ENCODE measurements at places on chromosomes 5 and 9.

GRCh38 chr9:99361817-99362216 lies 139.7 kb downstream of the SEC61B start:
- DNase-seq: no peak

GRCh38 chr5:77066184-77066583 lies 20.9 kb downstream of the ZBED3 start:
- no peak for DNase-seq

- DNase-seq: no peak
Observed at GRCh38 chr5:72070529-72070928, 36.7 kb upstream of the MAP1B start.

DNA sequence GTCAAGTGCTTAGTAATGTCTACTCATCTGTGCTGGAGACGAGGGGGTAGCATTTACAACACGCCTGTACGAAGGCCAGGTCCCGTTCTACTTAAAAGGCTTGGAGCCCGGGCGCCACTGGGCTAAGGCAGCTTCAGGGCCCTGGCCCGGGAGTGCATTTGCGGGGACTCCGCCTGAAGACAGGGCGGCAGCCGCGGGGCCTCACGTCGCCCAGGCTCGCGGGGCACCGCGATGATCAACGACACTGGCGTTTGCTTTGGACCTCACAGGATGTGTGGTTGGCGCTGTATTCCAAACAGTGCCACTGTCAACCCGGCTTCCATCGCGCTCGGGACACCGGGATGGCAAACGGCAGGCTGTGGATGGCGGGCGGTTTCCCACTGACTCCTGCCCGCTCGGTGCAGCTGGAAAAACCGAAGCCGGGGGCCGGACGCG lies 1.1 kb upstream of the TENT4A start:
- DNase-seq: peak; percentile 60

- DNase-seq: no peak
Observed at GRCh38 chr5:110618941-110619340, 107.5 kb downstream of the TMEM232 start.

- DNase-seq: no peak
Observed at GRCh38 chr9:6538666-6539071, 106.9 kb downstream of the GLDC start.

GRCh38 chr5:97165726-97166125 lies 17.3 kb downstream of the RIOK2 start:
- DNase-seq: no peak

DNA sequence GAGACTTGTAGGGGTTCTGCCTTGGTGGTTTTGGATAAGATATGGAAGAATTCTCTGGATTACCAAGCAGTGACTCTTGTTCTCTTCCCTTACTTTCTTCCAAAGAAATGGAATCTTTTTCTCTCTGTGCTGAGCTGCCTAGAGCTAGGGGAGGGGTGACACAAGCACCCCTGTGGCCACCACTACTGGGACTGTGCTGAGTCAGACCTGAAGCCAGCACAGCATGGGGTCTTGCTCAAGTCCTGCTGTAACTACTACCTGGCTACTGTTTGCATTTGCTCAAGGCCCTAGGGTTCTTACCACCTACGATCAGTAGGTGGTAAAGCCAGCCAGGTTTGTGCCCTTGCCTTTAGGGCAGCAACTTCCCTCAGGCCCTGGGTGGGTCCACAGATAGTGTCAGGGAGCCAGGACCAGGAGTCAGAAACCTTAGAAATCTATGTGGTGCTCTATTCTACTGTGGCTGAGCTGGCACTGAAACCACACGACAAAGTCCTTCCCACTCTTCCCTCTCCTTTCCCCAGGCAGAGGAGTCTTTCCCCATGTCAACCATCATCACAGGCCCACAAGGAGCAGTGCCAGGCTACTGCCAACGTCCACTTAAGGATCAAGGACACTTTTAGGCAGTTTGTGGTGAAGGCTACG lies 53.8 kb downstream of the SREK1 start:
- DNase-seq: no peak

GRCh38 chr5:159712672-159713071 lies 203.6 kb upstream of the ADRA1B start:
- no peak for DNase-seq

- no peak for DNase-seq
Observed at GRCh38 chr5:79418276-79418675, 95.7 kb downstream of the HOMER1 start.

- DNase-seq: no peak
Observed at GRCh38 chr9:77935974-77936373, 95.6 kb downstream of the GNAQ start.

- no peak for DNase-seq
Observed at GRCh38 chr9:100126423-100126822, 27.4 kb downstream of the INVS start.

DNA sequence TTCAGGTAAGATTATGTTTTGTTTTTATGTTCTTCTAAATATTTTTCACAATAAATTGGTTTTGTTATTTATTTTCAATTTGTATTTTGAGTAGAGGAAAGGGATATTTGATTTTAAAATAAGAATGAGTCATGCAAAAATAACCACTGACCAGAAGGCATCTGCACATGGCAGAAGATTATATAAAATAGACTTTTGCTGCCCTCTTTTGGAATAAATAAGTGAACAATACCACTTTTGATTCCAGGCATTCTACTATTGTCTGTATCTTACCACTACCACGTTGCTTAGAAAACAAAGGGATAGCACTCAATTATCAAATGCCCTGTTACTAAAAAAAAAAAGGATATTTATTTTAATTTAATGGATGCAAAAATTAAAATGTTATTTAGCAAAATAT lies 227.3 kb upstream of the ITGA1 start:
- DNase-seq: no peak

DNA sequence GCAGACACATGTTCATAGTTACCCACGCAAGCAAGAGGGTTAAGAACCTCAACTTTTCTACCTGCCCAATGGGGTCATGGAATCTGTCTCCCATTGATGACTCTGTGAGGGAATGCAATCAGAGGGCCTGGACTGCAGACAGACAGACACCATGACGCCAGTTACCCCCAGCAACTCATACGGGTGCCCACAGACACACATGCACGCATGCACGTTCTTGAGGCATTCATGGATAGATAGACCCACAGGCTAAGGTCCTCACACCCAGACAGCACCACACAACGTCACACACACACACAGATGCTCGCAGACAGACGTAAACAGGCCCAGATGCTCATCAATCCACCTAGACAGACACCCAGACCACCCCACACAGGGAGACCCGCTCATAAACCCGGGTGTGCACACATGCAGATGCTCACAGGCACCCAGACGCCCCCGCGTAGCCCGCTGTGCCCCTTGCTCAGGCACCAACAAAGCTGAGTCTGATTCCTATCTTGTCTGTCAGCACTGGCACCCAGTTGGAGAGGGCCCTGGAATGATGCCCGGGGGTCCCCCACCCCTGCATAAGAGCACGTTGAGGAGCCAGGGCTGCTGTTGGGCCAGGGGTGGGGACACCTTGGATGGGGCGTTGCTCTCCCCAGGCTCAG lies 23.6 kb downstream of the LHX2 start:
- no peak for DNase-seq

- DNase-seq: peak; percentile 62
Observed at GRCh38 chr5:157511651-157512644, 51.9 kb downstream of the NIPAL4 start.

DNA sequence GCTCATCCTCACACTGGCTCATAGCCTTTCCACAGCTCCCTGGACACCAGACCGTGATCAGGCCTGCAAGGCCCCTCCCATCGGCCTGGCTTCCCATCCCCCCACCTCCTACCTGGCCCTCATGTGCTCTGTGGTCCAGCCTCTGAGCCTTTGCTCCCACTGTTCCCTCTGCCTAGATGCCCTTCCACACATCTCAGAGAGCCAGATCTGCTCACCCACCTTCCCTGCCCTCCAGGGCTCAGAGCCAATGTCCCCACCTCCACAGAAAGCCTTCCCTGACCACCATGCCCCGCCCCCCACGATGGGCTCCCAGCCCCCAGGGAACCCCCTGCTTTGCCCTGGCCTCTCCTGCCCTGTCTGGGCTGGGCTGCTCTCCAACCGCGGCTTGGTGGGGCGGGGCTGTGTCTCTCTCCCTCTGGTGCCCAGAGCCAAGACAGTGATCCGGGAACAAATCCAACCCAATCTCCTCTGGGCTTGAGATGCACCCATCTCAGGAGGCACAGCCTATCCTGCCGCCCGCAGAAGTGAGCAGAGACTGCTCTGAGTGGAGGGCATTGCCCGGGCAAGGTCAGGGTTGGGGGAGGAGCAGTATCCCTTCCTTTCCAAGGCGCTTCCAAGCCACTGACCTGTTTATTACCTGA lies 1.6 kb downstream of the NINJ1 start:
- no peak for DNase-seq

DNA sequence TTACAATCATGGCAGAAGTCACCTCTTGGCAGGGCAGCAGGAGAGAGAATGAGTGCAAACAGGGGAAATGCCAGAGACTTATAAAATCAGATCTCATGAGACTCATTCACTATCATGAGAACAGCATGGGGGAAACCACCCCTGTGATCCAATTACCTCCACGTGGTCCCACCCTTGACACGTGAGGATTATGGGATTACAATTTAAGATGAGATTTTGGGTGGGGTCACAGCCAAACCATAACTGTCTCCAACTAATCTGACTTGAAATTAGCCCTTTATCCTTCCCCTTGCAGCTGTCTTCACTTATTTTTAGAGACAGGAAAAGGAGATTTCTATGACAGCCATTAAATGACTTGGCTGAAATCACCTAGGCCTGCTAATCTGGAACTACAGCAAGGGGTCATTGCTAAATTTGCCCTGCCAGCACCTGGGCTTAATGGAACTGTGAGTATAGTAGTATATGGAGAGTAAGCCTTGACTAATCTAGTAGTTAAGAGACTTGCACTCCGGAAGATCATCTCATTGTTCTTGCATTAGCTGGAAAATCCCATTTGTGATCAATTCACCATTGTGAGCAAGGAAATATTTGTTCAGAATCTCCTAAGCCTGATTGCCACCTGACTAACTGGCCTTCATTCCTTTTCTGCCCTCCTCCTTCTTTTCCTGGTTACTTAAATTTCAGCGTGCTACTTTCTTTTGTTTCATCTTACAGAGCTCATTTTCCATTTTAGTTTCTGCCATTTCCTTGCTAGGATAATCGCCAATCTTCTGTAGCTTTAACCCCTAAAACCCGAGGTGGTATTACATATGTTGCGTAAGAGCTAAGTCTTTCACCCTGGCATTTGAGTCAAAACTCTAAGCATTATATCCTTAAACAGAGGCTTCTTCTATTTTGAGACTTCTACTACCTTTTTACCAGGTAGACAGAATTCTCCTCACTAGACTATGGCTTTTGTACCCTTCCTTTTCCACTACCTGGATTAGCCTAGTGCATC lies 65.3 kb upstream of the RUSC2 start:
- no peak for DNase-seq

- no peak for DNase-seq
Observed at GRCh38 chr9:74979844-74980243, 27.1 kb upstream of the C9orf40 start.

DNA sequence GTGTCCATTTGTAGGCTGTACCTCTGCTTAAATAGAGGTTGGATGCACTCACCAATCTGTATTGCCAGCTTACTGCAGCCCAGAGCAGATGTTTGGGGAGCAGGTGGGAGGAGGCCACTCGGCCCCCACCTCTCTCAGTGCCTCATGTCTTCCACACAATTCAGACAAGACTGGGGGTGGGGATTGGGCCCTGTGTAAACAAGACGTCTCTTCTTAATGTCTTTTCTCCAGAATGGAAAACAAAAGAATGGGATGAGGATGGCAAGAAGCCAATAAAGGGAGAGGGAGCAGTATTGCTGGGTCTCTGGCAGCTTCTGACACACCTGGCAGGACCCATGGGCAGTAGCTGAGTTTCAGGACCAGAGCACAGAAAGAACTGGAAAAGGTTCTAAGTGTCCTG lies 64.9 kb downstream of the SIL1 start:
- DNase-seq: no peak

DNA sequence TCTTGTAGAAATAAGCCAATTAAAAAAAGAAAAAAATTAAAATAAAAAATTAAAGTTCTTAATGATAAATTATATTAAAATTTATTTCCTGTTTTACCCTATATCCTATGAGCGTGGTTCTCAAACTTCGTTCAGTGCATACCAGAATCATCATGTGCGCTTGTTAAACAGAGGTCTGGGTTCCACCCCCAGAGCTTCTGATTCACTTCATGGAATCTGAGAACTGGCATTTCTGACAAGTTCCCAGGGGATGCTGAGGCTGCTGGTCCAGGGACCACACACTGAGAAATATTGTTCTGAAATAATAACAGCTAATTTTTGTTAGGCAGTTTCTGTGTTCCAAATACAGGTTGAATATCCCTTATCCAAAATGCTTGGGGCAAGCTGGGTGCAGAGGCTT lies 79.3 kb downstream of the TMC1 start:
- DNase-seq: no peak

- no peak for DNase-seq
Observed at GRCh38 chr9:95157481-95158151, 159.9 kb downstream of the FANCC start.

GRCh38 chr9:130912932-130913598 lies 16.5 kb upstream of the QRFP start:
- DNase-seq: no peak

- no peak for DNase-seq
Observed at GRCh38 chr5:66074901-66075300, 69.2 kb upstream of the SREK1 start.

- no peak for DNase-seq
Observed at GRCh38 chr9:29126783-29127182, 1553.5 kb upstream of the C9orf72 start.

GRCh38 chr9:130451509-130452388 lies 7.0 kb downstream of the ASS1 start:
- DNase-seq: peak; percentile 66

GRCh38 chr9:94757158-94757557 lies 30.7 kb downstream of the AOPEP start:
- DNase-seq: no peak

DNA sequence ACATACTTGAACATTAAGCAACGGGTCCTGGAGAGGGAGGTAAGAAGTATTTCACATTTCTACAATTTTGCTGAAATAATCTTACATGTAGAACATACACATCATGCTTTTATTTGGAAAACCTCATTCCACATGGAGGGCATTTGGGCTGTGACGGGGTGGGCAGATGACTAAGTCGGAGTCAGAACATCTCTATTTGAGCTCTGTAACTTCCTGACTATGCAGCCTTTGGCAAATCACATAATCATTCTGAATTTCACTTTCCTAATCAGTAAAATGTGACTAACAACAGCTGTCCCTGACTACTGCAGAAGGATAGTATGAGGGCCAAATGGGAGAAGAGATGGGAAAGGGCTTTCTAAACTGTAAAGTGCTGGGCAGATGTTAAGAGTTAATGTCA lies 17.1 kb upstream of the IL6ST start:
- no peak for DNase-seq

- DNase-seq: no peak
Observed at GRCh38 chr5:147406636-147407035, 103.2 kb downstream of the DPYSL3 start.

- peak; percentile 42 for DNase-seq
Observed at GRCh38 chr5:142109331-142110045, 909 bp downstream of the NDFIP1 start.

GRCh38 chr5:11420969-11421368 lies 483.3 kb downstream of the CTNND2 start:
- DNase-seq: no peak
